ENCODE measurements at places on chromosomes 3 and 15.

GRCh38 chr15:66956672-66957430 is 108.6 kb upstream of the SMAD3 start:
- DNase-seq = no peak

DNA sequence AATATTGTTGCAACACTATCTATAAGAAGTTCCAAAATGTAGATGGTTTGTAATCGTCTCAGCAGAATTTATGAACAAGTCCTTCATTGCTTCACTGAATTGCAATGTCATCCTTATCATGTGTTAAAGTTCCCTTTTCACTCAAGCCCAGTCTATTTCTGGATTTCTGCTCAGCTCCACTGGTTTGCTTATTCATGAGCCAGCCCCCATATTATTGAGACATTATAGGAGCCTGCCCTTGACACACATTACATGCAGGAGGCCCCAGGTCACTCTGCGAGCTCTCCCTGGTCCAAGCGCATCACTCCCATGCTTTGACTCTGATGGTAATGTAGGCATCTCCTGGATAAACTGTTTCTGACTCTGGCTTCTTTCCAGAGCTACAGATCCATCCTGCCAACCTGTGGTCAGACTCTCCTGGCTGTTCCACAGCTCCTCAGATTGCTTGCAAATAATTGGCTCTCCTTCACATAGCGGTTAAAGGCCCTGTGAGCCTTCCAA is 56.9 kb downstream of the ABTB1 start:
- DNase-seq = no peak

DNA sequence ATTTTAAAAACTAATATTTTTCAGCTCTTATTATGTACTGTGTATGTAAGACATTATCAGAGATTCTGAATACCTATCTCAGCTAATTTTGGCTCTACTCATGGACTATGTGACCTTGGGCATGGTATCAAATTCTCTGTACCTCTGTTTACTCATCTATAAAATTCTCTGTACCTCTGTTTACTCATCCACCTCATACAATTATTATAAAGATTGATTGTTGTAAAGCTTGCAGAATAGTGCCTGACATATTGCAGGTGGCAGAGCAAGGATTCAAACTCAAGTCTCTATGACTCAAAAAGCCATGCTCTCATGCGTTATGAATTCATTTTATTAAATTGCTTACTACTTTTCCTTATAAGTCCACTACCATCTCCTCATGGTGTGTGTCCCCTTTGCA is 151.9 kb upstream of the ARL6 start:
- DNase-seq = no peak

DNA sequence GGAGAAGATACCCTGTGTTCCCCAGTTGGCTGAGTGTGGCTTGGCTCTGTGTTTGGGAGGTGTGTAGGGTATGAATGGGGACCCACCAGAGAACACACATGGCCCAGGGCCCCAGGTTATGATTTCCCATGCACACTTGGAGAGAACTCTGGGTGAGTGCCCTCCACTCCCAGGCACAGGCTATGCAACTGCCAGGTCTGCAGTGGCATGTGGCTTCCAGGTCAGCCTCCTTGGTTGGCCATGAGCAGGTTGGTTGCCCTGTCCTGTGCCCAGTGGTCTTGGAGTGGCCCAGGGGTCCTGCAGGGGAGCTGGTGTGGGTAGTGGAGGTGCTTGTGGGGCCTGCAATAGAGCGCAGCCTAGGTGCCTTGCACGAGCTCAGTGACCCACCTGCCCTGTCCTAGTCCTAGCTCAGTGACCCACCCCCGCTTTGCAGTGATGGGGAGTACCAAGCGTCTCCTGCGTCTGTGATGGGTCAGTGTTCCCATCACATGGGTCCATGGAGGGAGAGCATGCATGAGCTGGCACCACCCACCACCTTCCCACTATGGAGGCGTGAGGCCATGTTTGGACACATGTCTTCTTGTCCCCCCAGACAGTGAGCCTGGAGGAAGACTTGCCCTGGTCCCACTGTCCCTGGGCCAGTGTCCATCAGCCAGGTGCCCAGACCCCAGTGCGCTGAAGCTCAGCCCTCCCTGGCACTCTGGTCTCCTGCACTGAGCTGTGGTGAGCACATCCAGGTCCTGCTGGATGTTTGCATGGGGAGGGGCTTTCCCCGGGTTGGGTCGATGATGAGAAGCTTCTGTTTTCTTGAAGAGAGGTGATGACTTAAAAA is 217.3 kb downstream of the SNRPN start:
- no peak for DNase-seq

All from cortex of kidney (tissue), 1 donor.